ENCODE measurements at places on chromosomes 4 and X.

GRCh38 chr4:84579403-84579776 lies 3.5 kb upstream of the CDS1 start:
- no peak for DNase-seq

GRCh38 chr4:44623676-44624075 lies 27.7 kb downstream of the YIPF7 start:
- DNase-seq, result no peak

- DNase-seq, result no peak
Observed at GRCh38 chr4:140641105-140641555, 72.4 kb upstream of the UCP1 start.

- no peak for DNase-seq
Observed at GRCh38 chr4:143586080-143586479, 72.6 kb downstream of the SMARCA5 start.

GRCh38 chr4:42871671-42872290 lies 20.7 kb upstream of the GRXCR1 start:
- no peak for DNase-seq

DNA sequence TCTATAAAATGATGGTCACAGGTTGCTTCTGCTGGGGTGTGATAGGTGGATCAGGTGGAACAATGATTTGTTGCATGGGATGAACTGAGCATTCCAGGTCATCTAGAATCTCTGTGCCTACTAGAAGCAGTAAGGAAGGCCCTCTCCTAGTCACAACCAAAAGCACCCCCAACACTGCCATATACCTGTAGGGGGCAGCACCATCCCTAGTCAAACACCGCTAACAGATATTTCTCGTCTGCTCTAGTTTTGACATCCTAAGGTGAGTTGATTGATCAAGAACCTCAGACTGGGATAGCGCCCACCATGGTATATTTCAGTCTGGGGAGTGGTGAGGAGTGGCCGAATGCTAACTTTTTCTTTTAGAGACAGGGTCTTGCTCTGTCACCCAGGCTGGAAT lies 160.2 kb downstream of the NHS start:
- DNase-seq, result no peak

DNA sequence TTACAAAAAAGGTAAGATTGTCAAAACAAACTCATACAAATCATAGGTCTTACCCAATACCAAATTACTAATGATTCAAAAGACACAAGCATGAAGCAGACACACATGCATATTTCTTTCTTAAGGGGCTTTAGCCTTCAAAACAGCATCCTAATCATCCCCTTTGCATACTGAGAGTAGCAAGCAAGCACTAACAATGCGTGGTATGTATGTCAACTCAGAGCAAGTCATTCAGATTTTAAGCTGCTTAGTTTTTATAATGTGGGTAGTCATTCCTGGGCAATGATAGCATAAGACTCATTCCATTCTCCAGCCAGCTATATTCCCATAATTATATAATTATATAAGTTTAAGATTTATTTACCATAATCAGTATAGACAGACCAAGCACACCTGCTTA lies 219.6 kb downstream of the DKK2 start:
- no peak for DNase-seq

- DNase-seq, result peak; percentile 13
Observed at GRCh38 chr4:36348403-36348938, 67.1 kb downstream of the DTHD1 start.

- DNase-seq, result no peak
Observed at GRCh38 chr4:120293341-120293740, 226.7 kb upstream of the MAD2L1 start.

- no peak for DNase-seq
Observed at GRCh38 chr4:3111461-3111860, 37.0 kb downstream of the HTT start.

- no peak for DNase-seq
Observed at GRCh38 chrX:112638691-112639090, 41.0 kb downstream of the LHFPL1 start.

DNA sequence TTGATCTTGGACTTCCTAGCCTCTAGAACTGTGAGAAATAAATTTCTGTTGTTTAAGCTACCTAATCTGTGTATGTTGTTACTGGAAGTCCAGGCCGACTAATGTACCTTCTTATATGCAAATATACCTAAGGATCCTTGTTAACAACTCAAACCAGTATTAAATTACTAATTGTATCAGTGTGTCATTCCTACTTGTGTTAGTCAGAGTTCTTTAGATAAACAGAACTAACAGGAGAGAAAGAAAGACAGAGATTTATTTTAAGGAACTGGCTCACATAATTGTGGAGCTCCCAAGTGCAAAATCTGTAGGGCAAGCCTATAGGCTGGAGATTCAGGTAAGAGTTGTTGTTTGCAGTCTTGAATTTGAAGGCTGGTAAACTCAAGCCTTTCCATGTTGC lies 120.0 kb downstream of the ADGRL3 start:
- DNase-seq, result no peak

- no peak for DNase-seq
Observed at GRCh38 chr4:128379860-128380259, 92.2 kb upstream of the PGRMC2 start.

DNA sequence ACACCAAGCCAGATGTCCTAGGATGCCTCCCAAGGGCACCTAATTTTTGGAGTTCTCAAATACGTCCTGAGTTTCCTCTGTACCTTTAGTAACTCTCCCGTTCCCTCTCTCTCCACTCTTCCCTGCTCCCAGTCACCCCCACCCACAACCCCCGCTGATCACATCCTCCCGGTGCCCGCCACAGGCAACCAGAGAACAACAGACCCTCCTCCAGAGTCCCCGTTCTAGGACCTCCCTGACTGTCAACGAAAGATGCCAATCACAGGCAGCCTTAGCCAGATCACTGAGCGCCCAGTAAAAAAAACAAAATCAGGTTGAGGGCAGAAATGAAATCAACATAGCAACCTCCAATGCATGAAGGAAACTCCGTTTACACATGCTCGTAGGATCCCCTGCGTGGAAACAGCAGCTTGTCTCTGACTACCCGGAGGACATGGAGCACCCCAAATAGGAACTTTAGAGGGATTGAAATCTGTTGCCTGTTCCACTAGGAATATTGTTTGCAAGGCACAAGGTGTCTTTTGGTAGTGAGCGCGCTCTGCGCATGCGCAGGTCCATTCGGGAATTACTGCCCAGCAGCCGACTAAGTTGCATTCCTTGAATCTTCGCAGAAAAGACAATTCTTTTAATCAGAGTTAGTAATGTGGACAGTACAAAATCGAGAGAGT lies at the start of gene GABRB1:
GABRB1 (plus strand) TSS at position 557 of the 668 bp plus-strand sequence.
- no peak for DNase-seq

DNA sequence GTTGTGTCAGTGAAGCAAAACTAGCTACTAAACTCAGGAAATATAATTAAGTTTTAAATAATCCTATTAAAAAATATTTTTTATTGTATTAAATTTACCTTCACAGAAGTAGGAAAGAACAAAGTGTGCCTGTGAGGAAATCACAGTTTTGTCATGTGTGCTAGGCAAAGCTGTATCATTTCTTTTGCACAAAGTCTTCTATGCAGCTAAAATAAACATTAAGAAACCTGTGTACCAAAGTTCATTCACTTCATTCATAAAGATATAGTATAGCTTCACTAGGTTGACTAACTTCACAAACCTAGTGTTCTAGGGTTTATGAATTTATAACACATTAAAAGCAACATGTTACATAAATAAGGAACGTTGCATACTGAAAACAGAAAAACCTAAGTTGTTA lies 131.0 kb downstream of the PDS5A start:
- DNase-seq, result no peak

- DNase-seq, result no peak
Observed at GRCh38 chrX:85052636-85053343, 49.1 kb downstream of the APOOL start.

DNA sequence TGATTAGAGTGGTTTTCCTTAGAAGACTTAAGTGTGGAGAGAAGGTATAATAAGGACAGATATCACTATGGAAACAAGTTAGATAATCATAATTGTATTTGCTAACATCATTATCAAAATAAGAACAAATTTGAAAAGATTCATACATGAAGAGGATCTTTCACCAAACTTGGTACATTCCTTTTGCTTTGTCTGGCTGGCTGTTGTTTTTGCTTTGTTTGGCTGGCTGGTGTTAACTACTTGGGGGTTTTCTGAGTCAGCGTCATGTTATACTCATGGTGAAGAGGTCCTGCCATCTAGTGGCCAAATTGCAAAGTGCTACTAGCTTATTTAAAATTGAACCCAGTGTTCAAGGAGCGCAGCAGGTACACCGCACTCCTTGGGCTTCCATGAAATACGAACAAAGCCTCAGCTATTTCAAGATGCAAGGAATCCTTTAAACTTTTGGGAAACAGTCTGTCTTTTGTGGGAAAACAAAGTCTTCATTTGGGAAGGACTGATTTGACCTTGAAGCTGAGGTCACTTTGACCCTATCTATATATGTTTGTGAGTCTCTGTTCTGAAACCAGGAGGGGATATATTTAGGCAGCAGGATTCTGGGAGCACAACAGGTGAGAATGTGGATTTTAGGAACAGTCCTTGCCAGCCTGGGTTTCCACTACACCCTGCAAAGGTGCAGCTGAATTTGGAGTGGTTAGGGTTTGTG lies 129.7 kb downstream of the PLS3 start:
- peak; percentile 1 for DNase-seq

DNA sequence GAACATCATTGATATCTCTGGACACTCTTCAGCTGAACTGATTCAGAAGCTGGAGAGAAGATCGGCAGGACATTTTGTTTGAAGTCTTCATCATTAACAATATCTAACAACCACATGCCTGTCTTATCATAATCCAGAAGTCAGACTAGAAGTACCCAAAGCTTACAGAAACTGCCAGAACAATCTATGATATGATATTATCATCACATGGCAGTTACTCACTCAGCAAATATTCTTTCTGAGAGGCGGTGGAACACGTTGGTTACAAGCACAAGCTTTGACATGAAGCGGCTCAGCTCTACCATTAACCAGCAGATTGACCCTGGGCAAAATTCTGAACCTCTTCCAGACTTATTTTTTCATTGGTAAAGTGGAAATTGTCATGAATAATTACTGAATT lies 69.4 kb upstream of the KIT start:
- no peak for DNase-seq

DNA sequence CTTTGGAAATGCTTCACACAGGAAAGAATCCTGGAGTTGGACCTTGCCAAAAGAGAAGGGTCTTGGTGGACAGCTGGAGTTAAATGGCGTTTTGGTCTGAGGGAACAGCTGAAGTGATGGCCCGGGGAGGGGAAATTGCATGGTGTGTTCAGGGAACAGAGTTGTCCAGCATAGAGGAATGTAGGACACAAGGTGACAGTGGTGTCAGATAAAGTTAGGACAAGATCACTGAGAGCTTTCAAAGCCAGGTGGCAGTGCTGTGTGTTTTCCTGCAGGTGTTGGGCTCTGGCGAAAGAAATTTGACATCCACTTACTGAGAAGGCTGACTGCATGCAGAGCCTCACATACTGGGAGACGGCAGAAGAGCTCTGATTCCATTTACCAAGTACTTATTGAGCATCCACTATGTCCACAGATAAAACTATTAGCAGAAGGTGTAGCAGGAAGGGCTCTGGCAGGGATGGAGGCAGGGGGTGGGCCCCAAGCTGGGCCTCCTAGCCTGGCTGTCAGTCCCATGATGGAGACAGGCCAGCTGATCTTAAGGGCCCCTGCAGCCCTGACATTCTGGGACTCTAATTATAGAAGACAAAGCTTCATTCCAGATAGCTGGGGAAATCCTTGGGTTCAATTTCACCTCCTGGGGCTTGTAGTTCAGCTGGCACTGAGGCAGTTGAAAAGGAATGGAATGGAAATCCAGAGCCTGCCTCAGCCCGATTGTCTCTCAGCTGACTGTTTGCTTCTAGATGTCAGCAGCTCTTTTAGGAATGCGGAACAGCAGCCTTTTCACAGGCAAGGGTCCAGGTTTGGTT lies 150.2 kb upstream of the MAMLD1 start:
- no peak for DNase-seq

DNA sequence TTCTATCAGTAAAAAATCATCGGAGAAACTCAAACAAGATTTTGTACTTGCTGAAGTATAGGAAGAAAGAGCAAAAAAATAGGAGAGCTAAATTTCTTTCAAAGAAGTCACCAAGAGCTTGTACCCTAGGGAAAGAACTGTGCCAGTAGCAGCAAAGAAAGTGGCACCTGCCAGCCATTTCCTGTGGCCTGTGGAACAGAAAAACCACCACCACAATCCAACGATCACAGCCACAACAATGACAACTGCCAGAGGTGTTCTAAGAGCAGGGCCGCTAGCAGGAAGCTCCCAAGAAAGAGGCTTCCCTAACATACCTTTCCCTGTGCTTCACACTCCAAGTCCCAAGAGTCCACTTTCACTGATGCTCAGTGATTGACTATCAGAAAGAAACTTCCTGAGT lies 266.1 kb upstream of the GPC4 start:
- no peak for DNase-seq

- DNase-seq, result no peak
Observed at GRCh38 chrX:140132937-140133336, 167.6 kb upstream of the CXorf66 start.

- DNase-seq, result no peak
Observed at GRCh38 chr4:9916937-9917336, 104.4 kb downstream of the SLC2A9 start.

- no peak for DNase-seq
Observed at GRCh38 chrX:36609616-36610585, 398.3 kb upstream of the FAM47C start.

- no peak for DNase-seq
Observed at GRCh38 chrX:1894740-1895139, 279.9 kb downstream of the ASMT start.

DNA sequence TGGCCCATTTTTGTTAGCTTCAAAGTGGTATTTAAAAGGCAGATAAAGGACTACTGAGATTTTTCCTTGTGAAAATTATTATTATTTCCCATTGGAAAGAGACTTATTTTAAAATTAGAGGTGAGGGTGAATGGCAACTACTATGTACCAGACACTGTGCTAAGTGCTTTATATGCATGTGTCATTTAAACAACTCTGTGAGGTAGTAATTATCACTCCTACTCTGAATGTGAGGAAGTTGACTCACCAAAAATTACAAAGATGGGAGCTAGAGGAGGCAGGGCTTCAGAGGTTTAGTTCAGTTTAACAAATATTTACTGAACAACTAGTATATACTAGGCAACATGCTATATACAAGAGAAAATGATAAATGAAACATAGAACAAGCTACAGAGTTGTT lies 78.2 kb downstream of the MSL3 start:
- no peak for DNase-seq

GRCh38 chr4:168594121-168594520 lies 97.3 kb downstream of the PALLD start:
- DNase-seq, result no peak

DNA sequence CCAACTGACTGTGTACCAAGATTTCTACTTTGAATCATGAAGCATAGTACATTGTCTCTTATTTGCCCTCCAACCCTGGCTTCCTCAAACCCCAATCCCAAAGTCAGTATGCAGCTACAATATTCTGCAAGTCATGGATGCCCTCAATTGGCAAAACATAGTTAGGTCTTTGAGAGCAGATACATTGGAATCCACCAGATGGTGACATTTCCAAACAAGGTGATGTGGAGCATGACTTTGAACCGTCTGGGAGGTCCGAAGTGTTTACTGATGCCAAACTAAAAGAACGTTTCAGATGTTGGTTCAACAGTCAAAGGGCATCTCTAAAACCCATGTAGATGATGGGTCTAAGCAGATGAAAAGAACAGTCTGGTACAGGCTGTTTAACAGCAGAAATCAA lies 43.7 kb upstream of the FRMD7 start:
- DNase-seq, result no peak

- no peak for DNase-seq
Observed at GRCh38 chr4:110849461-110849860, 226.6 kb upstream of the PITX2 start.

Measured in memory B cell (primary cell).